Naive B cell (primary cell): ENCODE measurements at places on chromosomes 13 and 19.

DNA sequence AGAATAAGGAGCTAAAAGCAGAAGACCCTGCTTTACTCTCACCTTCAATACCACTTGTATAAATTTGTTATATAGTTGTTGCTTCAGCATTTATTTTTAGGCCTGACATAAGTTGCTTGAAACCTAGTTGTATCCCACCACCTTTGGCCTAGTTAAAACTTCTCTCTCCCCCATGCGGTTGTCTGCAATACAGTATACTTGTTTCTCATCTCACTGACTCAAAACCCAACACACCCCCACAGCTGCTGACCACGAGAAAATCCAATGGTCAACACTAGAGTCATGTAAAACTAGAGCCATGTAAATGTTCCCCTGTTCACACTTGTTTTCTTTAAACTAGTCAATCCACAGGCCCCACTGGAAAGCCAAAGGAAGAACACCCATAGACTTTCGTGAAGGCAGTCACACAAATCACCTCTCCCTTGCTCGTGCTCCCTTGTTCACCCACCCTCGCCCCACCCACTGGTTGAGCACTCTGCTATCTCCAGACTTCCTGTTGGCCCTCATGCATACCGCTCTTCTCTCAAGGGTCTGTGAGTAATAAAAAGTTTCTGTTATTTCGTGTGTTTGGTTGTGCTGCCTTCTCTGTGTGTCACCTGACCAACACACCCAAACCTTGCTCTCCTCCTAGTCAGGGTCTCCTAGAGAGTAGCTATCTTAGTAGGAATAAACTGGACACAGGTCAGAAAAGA is 12.9 kb upstream of the CCDC169 start:
- no peak for DNase-seq

DNA sequence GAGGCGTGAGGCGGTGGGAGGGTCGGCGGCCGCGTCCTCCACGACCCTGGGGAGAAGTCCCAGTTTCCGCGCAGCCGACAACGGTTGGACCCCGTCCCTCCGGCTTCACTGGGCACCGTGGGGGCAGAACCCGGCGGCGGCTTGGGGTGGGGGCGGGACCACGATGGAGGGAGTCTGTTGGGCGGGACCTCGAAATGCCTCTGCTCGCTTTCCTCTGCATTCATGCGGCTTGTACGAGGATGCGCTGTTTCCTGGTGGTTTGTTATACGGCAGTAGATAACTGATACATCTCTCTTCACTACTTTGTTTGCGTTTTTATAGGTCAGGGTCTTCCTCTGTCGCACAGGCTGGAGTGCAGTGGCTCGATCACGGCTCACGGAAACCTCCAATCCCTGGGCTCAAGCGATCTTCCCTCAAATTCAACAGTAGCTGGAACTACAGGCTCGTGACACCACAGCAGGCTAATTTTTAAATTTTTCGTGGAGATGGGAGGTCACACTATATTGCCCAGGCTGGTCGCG is 24.6 kb upstream of the ZNF846 start:
- no peak for DNase-seq

GRCh38 chr19:31347354-31347753 is 1.9 kb downstream of the TSHZ3 start:
- no peak for DNase-seq

- no peak for DNase-seq
Observed at GRCh38 chr13:24678151-24678550, 2.1 kb upstream of the ATP12A start.

- DNase-seq, result no peak
Observed at GRCh38 chr13:102830646-102831045, 15.2 kb upstream of the ERCC5 start.

DNA sequence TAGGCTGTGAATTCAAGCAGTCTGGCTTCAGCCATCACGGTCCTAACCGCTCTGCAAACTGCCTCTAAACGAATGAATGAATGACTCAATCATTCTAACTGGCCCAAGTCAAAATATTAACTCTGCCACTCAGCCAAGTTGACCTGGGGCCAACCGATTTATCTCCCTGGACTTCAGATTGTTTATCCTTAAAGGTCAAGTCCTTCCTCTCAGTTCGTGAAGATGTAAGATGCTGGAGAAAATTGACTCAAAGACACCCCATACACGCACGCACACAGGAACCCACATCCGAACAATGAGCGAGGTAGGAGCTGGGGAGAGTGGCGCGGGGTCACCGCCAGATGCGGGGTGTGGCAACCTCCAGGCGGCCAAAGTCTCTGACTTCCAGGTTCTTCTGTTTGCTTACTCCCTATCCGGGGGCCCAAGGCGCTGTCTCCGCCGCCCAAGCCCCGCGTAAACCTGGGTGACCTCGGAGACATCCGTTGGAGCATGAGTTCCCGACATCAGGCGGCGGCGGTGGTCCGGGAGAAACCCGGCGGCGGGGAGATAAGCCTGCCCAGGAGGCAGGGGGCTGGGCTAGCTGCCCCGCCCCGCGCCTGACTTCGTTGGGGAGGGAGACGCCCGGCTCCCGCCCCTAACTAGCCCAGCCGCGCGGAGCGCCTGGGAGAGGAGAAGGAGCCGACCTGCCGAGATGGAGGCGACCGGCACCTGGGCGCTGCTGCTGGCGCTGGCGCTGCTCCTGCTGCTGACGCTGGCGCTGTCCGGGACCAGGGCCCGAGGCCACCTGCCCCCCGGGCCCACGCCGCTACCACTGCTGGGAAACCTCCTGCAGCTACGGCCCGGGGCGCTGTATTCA is at the start of gene CYP2S1:
Gene CYP2S1, plus strand, starts transcription at position 646 of the 856 bp plus-strand sequence. Its CDS starts 46 bp downstream, at position 692.
- DNase-seq, result no peak

DNA sequence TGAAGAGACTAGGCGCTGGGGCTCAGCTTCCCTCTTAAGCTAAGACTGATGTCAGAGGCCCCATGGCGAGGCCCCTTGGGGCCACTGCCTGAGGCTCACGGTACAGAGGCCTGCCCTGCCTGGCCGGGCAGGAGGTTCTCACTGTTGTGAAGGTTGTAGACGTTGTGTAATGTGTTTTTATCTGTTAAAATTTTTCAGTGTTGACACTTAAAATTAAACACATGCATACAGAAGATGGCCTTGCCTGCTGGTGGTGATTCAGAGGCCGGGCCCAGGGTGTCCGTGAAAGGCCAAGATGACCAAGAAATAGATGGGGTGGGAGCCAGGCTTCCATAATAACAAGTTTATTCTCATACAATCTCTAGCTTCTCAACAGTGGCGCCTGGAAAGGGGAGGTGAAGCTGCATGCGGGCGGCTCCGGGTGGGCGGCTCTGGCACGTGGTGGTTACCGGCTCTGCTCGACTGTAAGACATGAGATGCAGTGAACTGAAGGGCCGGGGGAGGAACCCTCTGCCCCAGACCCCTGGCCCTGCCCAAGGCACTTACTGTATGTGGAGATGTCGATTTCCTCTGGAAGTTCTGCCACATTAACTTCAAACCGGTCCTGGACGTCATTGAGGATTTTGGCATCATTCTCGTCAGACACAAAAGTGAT is 10.5 kb downstream of the DDX39A start:
- no peak for DNase-seq

GRCh38 chr13:40442231-40442630 is 224.2 kb downstream of the FOXO1 start:
- no peak for DNase-seq

- no peak for DNase-seq
Observed at GRCh38 chr13:51501096-51501495, 48.3 kb upstream of the INTS6 start.

- DNase-seq, result peak; percentile 59
Observed at GRCh38 chr13:80048802-80049201, 292.1 kb downstream of the SPRY2 start.

- DNase-seq, result no peak
Observed at GRCh38 chr13:100674572-100674871, at the start of gene TMTC4. Gene TMTC4, minus strand, starts transcription at chr13:100674795. Its CDS starts 4,433 bp downstream, at chr13:100670362.

DNA sequence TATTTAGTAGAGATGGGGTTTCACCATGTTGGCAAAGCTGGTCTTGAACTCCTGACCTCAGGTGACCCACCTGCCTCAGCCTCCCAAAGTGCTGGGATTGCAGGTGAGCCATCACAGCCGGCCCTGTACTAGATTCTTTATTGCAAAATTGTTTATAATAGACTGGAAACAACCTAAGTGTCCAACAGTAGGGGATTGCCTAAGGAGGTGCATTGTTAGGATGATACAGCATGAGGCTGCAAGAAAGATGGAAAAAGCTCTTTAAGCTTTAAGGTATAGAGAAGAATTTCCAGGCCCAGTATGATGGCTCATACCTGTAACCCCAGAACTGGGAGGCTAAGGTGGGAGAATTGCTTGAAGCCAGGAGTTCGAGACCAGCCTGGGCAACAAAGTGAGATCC is 8.2 kb downstream of the BCAT2 start:
- DNase-seq, result no peak

DNA sequence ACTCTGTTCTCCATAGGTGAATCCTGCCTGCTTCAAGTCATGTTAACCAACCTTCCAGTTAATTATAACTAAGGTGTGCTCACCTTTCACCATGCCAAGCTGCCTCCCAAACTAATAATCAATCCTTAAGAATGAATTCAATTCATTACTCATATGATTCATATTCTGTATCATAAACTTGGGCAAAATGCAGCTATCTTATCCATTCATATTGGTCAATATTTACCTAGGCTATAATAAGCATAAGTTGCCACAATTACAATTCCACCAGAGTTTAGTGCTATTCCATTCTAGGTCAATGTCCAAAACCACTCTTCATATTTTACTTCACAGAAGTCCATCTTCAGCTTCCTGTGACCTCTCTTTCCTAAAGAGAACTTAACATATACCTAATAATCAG is 13.4 kb downstream of the ELF1 start:
- DNase-seq, result no peak

DNA sequence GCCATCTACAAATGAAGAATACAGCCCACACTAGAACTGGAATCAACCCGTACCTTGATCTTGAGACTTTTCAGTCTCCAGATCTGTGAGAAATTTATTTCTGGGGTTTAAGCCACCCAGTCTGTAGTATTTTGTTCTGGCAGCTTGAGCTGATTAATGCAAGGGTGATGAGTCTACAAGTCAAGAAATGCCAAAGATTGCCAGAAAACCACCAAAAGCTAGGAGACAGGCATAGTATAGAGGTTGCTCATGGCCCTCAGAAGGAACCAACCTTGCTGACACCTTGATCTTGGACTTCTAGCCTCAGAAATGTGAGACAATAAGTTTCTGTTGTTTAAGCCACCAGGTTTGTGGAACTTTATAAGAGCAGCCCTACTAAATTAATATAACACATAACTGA is 428.2 kb upstream of the KLF12 start:
- no peak for DNase-seq

GRCh38 chr19:7355871-7356270 is 7.1 kb downstream of the ARHGEF18 start:
- no peak for DNase-seq

DNA sequence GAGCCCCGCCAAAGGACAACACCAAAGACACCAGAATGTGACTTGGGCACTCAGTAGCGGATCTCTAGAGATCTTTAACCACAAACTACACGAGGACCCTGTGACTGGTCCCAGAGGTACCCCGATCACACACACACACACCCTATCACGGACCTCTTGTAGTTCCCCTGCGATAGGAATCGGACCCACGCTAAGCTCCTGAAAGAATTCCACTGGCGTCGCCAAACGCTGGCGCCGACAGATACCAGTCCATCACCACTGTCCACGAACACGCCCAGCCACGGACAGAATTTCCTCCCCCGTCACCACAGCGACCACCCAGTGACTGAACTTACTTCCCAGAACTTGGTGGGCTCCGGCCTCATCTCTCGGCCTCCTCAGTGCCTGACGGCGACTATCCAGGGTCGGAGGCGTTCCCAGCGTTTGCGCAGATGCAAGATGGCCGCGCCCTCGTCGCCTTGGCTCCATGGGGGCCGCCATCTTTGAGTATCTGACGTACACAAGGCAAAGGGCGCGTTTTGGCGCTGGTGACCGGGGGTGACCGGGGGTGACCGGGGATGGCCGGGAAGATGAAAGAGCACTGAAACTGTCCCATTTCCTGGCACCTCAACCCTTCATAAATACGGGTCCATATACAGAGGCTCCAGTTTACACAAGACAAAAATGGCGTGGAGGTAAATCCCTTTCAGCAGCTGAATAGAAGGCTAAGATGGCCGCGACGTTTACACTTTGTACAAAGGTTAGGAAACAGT is at the start of gene ZNF615:
Gene ZNF615, minus strand, starts transcription at position 406 of the 752 bp plus-strand sequence. CDS start 4,500 bp downstream, outside the sequence.
- peak; percentile 87 for DNase-seq

- no peak for DNase-seq
Observed at GRCh38 chr13:61013796-61014195, 401.9 kb downstream of the PCDH20 start.

DNA sequence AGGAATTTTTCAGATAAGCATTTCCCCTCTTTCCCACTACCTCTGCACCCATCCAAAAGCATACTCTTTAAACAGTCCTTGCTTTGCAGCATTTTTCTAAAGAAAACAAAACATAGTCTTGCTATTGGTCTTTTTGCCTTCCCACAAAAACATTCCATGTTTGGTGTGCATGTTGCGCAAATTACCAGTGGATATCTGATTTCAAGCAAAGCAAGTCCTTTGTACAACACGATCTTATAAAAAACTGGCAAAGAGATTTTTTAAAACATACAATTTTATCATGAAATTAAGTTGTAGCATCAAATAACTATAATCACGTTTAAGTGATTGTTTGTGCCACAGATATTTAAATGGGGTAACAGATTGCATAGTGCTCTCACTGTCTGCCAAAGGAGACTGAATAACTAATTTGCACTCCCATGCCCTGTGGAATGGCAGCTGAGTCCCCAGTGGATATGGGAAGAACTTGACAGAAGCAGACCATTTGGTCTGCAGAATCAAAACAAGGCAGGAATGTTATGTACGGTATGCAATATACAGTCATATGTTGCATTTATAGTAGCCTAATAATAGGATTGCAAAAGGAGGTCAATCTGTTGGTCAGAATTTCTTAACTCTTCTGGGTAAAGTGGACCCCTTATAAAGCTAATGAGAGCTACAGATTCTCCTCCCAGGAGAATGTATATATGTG is 285.7 kb downstream of the TBC1D4 start:
- DNase-seq, result no peak

DNA sequence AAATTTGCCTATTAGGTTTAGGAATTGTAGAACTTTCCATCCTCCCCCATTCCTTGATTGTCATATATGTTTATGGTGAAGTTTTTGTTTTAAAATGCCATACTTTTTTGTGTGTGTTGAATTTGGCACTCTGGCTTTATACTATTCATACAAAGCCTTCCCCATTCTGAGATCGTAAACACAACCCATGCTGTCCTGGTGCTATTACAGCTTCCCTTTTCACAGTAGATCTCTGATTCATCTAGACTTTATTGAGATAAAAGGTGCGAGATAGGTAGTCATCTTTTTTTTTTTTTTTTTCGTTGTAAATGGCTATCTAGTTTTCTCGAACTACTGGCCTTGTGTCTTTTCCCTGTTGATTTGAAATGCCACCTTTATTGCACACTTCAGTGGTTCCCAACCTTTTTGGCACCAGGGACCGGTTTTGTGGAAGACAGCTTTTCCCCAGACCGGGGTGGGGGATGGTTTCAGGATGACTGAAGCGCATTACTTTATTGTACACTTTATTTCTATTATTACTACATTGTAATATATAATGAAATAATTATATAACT is 94.6 kb downstream of the LRCH1 start:
- DNase-seq, result no peak

- DNase-seq, result no peak
Observed at GRCh38 chr13:98784666-98785065, 32.2 kb upstream of the SLC15A1 start.
